A673 (cell line): ENCODE measurements at places on chromosomes 5 and 9.

GRCh38 chr9:29657821-29658220, 2084.5 kb upstream of the C9orf72 start:
- DNase-seq: no peak

DNA sequence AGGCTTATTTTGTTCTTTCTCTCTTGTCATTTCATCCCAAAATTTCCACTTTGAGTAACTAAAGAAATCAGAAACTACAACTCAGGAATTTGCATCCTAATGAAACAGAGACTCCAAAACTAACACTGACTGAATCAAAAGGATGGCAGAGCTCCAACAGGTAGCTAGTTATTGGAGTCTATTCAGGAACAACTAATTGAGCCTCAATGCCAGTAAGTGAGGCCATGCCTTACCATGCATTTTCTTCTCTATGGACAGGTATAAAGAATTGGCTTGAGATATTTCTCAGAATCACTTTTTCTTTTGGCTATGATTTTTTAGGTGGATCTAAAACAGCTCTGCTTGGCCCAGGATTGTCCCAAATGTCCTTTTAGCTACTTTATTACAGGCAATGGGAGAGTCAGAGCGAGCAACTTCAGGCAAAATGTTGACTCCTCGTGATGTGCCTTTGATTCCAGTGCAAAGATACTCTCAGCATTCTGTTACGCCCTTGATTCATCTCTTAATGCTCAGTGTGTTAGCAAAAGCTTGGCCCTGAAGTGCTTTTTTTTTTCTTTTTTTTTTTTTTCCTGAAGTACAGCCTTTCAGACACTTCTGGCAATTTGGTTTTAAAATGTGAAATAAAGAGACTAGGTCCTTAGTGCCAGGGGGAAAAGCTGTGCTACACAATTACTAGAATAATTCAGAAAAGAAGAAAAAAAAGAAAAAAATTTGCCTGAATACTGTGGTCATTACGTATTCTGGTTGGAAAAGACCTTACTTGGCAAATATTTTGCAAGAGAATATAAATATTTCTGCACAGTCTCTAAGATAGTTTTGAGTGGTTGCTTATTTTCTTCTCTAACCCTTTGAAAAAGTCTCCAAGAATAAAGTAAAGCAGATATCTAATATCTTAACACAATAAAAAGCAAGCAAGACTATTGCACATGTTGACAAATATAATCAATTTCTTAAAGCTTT, 423.7 kb downstream of the ANXA1 start:
- DNase-seq: no peak

- no peak for DNase-seq
These were observed 73.4 kb downstream of the HABP4 start for GRCh38 chr9:96523374-96523773.

- DNase-seq: no peak
These were observed 189.8 kb downstream of the DRD1 start for GRCh38 chr5:175254155-175254554.

GRCh38 chr5:142382186-142382585, 57.4 kb upstream of the SPRY4 start:
- DNase-seq: no peak

- DNase-seq: no peak
These were observed 405.0 kb upstream of the TNC start for GRCh38 chr9:115522912-115523311.

DNA sequence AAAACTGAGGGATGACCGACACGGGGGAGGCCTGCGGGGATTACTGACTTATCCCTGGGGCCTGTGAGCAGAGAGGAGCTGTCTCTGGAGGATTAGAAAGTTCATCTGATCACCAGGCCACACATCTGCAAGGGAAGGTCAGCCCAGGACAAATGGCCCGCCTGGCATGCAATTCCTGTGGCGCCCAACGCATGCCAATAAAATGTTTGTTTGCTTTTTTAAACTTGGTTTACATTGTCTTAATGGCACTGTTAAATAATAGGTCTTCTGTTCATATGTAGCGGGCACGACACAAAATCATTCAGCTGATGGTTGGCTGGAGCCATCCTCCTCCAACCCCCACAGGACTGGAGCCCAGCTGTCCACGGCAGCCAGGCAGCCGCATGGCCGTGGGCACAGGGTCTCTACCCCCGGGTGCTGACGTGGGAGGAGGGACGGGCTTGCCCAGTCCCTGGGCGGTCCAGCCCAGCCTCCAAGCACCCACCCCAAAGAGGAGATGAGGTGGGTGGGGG, 41.0 kb upstream of the SLC12A7 start:
- no peak for DNase-seq

DNA sequence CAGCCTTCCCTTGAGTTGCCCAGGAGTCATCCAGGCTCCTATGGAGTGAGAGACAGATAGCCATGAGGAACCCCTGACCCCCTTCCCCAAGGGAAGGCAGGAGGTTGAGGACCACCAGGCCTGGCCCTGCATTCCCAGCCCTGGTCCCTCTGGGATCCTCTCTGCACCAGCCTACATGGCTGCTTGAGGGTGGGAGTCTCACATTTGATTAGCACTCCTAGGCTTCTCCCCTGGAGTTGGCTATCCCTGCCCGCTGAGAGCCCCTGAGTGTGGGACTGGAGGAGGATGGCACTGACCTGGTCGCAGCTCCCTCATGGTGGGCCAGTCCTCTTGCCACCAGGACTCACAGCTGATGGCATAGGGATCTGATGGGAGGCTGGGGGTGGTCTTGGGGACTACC, 46.7 kb downstream of the SAR1B start:
- DNase-seq: no peak

- no peak for DNase-seq
These were observed 450.0 kb downstream of the TLE1 start for GRCh38 chr9:81239388-81239787.

DNA sequence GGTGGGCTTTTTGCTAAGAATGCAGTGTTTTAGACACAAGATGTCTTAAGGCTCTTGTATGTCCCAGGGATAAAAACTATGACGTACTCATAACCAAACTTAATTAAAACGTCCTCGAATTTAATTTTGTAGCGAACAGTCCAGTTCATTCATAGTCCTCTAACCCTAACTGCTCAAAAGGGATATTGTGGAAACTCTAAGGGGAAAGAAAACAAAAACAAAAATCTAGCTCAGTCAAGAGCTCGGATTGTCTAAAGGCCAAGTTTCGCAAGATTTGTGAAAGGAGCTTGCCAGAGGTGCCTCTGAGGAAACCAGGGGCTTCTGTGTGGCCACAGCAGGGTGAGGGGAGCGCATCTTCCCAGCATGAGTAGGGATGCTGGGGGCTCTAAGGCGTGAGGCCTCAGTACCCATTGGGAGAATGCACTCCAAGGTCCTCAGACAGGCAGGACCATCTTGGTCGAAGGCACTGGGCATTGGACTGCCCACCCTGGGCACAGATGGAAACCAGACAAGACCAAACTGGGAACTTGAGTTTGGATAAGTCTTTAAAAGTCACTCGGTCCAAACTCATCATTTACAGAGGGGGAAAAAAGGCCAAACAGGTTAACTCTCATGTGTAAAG, 71.8 kb downstream of the PRRT1B start:
- no peak for DNase-seq

DNA sequence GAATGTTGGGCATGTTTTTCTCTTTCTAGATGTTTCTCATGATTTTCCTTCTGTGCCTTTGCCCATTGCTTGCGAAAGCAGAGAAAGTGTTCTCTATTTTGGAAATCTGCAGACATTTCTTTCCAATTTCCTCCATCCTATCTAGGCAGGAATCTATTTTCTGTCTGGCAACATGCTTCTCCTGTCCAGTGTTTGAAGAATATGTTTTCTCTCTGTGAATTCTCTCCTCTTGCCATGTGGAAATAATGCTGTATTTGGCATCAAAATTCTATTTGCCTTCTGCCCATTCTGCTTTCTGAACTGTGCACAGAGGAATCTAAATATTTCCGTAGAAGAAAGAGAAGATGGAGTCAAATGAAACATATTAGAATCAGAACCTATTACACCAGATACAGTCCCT, 833.3 kb downstream of the CDH9 start:
- DNase-seq: no peak

DNA sequence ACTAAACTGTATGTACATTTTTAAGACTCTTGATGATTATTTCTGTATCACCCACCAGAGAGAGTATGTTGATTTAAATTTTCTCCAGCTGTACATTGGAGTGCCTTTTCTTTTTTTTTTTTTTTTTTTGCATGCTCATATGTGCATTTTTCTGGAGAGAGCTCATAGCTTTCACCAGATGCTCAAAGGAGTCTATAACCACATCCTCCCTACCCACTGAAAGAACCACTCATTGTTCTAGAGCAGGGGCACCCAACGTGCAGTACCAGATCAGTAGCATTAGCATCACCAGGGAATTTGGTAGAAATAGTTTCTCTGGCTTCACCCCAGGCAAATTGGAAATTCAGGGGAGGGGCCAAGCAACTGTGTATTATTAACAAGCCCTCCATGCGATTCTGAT, 53.9 kb upstream of the TMEM171 start:
- no peak for DNase-seq

DNA sequence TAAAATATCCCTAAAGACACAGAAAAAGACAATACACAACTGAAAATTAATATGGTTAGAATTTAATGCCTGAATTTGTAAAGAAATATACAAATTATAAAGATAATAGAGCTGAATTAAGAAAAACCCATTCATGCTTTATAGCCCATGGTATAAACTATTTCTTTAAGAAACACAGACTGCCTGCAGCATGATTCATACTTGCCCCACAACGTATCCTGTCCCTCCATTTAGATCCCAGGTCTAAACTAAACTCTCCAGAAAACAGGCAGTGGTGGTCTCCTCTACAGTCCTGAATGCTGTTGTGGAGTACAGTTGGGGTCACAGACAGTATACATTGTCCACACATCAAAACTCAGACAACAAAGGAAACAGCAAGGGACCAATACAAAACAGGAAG, 24.8 kb downstream of the IL6ST start:
- no peak for DNase-seq

- no peak for DNase-seq
These were observed 23.0 kb downstream of the ZBED3 start for GRCh38 chr5:77064040-77064439.

GRCh38 chr5:176533894-176534611, 3.1 kb downstream of the RNF44 start:
- DNase-seq: no peak

DNA sequence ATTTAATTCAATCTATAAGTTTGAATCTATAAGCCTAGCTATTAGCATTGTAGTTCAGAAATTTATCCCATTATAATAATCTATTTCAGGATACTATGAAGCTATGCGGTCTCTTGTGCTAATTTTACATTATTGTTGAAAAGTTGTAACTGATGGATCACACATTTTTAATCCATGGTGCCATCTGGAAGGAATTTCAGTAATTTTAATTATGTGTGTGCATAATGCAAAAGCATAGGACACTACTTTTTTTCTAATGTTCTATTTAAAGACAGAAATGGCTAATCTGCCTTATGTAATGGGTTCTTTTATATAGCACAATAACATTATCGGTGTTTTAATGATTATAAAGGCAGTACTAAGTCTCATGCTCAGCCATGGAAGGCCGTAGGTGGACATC, 90.6 kb downstream of the HOMER1 start:
- DNase-seq: peak; percentile 20

- DNase-seq: peak; percentile 26
These were observed 779.9 kb upstream of the ACO1 start for GRCh38 chr9:31604531-31604930.

GRCh38 chr5:1484730-1485578, 38.8 kb downstream of the LPCAT1 start:
- no peak for DNase-seq

DNA sequence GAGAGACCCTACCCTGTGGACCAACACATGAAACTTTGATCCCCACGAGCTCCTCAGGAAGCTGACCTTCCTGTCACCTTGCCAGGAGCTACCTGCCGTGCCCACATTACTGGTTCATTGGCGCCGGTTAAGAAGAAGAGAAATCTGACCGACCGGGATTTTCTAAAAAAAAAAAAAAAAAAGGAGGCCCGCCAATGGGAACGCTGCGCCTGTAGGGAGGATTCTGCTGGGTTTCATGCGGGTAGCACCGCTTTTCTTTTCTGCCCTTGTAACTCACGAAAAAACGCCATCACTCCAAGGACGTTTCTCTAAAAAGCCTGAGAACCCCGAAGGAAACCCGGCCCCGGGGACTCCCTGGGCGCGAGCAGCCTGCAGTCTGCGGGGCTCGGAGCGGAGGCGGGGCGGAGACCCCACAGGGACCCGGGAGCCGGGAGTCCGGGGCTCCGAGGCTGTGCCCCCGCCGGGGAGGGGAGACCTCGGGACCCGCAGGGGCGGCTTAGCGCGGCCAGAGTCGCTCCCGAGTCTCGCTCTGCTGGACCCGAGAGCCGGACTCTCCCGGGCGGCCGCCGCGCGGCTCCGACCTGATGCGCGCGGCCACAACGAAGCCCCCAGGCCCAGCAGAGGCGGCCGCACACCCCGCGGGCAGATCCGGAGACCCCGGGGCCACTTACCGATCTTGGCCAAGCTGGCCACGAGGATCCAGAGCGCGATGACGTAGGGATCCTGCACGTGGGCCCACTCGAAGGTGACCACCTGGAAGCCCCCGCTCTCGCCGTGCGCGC, 617 bp downstream of the SLC9A3 start:
- peak; percentile 33 for DNase-seq

DNA sequence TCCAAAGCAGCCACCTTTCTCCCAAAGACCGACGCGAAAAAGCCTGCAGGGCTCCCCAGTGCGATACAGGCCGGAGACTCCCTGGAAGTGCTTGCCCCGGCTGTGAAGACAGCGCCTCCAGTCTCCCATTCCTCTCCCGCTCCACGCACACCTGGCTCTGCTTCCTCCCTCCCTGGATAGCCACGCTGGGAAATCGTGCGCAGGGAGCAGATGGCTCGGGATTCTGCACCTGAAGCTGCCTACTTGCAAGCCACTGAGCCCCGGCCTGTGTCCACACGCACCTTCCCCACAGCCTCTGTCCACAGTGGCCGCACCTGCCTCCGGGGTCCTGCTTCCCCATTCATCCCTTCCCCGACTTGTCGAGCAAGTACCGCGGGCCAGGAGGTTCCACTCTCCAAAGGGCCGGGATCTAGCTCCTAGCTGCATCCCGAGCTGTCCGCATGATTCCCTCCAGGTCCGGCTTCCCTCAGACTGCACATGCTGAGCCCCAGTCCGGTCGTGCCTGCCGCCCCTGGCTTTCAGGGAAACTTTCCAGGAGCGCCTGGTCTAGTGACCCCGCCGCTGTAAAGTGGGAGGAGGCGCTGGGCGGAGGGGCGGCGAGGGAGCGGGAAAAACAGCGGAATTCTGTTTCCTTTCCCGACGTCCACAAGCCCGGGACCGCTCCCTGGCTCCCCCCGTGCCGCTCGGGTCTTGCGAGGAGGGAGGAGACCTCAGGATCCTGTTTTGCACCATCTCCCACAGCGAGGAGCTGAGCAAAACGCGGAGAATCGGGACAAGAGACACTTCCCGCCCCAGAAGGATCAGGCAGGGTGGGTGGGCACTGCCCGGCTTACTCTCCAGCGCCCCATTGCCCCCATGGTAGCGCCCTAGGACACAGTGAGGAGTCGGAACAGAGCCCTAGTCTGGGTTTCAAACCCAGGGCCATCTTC, 2.0 kb downstream of the SEMA6A start:
- no peak for DNase-seq

GRCh38 chr9:70609542-70610286, 195.3 kb upstream of the KLF9 start:
- DNase-seq: no peak

- no peak for DNase-seq
These were observed 39.1 kb upstream of the FLT4 start for GRCh38 chr5:180688330-180689070.

- DNase-seq: no peak
These were observed 205.5 kb downstream of the FGF10 start for GRCh38 chr5:44183753-44184152.
